ENCODE measurements at places on chromosomes 4 and X.

- DNase-seq, result no peak
These were observed 281.1 kb downstream of the SLC7A11 start for GRCh38 chr4:137961051-137961438.

DNA sequence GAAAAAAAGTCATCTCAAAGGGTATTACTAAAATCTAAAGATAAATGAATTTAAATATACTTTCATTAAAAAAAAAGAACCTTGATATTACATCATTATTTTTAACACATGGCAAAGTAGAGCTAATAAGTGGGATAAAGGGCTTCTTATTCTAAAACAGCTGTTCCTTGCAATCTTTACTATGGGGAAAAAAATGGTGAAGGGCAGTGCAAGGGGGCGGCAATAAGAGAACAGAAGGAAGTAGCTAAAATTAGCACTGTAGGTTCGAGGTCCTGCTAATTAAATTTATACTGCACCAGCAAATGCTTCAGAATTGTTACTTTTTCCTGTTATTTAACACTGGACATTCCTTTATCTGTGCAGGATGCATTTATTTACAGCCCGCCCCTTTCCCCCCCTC, 89.4 kb upstream of the HPF1 start:
- no peak for DNase-seq

DNA sequence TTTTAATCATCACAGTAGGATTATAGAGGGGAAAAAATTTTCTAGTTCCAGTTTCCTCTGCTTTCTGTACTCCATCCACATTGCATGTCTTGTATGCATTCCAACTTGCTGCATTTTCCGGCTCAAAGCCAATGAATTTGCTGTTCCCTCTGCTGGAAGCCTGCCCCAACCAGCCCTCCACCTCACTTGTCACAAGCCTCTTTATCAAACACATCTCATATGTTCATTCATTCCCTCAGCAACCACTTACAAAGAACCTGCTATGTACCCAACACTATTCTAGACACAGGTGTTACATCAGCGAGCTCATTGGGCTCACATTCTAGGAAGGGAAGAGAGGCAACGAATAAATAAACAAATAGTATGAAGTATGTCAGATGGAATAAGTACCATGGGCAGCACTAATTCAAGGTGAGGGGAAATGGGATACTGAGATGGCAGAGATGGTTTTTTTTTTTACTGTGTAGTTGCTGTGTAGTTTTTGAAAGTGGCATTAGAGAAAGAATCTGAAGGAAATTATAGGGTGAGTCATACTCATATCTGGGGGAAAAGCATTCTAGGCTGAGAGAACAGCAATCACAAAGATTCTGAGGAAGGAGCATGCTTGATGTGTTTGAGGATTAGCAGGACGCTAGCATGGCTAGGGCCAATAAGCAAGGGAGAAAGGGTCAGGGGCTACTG, 332.5 kb downstream of the PDGFC start:
- no peak for DNase-seq

- DNase-seq, result no peak
These were observed 550.5 kb upstream of the DIPK2B start for GRCh38 chrX:45751156-45751555.

DNA sequence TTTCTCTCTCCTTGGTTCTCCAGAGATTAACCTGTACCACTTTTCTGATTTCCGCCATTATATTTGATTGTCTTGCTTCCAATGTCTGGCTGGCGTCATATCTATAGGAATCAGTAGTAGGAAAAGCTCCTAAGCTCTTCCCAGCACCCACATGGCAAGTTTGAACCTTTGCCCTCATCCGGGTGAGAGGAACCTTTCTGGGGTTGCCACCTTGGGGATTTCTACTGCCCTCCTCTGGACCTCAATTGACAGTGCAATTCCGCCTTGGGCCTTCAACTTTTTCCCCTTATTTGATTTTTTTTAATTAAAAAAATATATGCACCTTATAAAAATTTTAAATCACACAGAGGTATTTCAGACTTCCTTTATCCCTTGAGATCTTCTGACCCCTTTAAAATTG, 2.0 kb upstream of the CXorf66 start:
- DNase-seq, result peak; percentile 11

- DNase-seq, result no peak
These were observed 162.5 kb upstream of the GALNT7 start for GRCh38 chr4:173005912-173006633.

- DNase-seq, result no peak
These were observed 10.5 kb downstream of the NSG1 start for GRCh38 chr4:4397441-4397819.

Data from NB4 (cell line).